NCI-H82 (cell line): ENCODE measurements at places on chromosomes 5 and 9.
A peak's percentile ranks its signal among the peaks of the same experiment; 100 is the strongest.

DNA sequence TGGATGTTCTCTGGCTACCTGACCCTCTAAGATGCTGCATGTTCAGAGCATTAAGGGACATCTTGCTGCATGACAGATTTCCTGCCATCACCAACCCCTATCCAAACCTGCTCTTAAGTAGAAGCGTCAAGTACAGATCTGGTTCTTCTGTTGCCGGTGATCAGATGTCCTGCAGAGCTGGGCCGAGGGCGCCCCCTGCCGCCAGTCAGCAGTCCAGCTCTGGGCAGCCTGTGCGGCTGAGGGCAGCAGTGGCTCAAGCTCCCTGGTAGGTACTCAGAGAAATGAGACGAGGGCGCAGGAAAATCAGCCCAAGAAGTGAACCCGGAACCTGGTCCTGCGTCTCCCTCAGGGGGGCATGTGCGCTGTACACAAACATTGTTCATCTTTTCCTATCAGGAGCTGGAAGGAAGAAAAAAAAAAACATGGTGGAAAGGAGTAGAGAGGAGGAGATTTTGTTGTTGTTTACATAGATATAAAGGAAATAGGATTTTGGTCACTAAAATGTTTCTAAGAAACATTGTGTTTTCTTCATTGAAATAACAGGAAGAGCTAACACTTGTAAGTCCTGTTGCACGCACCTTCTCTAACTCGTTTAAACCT, 95.8 kb downstream of the CFAP90 start:
- DNase-seq: peak; percentile 79

DNA sequence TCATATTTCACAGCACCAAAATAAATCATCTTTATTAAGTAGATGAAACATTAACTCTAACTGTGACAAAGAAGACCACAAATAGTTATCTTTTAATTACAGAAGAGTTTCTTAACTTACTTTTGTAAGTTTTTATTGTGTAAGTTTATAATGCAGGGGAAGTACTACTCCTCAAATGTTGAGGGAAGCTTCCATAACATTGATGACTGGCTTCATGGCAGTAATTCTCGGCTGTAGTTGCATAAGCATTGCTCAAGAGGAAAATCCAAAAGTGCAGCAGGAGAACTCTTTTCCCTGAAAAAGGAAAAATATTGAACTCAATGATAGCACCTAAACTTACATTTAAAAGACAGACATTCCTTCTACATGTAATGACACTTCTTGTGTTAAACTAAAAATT, 4.6 kb downstream of the TSLP start:
- DNase-seq: no peak

GRCh38 chr9:13430368-13431221, 151.1 kb upstream of the MPDZ start:
- DNase-seq: peak; percentile 4

DNA sequence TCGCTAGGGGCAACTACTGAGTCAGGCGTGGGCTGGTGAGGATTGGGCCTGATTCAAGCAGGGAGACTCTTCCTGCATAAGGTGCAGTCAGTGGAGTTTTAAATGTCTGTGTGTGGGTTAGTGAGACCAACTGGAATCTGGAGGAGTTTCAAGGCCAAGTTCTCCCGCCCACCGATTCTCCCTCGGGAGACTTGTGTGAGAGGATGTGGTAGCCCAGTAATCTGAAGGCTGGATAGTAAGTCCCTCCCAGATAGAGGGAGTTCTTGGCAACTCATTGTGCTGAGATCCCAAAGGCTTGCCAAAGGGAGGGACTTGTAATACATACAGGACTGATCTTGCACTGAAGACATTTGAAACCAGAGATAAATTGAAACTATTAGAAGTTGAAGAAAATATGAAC, 51.8 kb downstream of the WDR36 start:
- peak; percentile 2 for DNase-seq

GRCh38 chr5:108818613-108819272, 71.0 kb downstream of the FER start:
- DNase-seq: no peak

GRCh38 chr9:84850830-84851392, 181.4 kb downstream of the NTRK2 start:
- no peak for DNase-seq

DNA sequence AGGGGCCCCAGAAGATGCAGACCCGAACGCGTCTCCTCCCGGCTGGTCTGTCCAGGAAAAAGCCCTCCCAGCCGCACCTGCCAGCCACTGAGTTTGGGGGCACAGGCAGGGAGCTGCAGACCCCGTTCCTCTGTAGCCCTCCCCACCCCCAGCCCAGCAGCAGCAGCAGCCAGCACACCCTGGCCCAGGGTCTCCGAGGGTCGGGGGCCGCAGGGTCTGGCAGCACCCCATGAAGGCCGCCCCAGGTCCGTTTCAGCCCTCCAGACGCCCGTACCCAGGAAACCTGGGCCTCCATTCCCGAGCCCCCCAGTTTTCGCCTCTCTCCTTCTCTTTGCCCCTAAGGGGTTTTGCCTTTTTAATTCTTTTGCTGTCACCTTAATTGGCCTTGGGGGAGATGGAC, 19.7 kb downstream of the EXD3 start:
- no peak for DNase-seq

- no peak for DNase-seq
Measured at GRCh38 chr9:133684121-133684935, 48.2 kb downstream of the DBH start.

GRCh38 chr5:33850100-33850594, 41.6 kb downstream of the ADAMTS12 start:
- DNase-seq: no peak

DNA sequence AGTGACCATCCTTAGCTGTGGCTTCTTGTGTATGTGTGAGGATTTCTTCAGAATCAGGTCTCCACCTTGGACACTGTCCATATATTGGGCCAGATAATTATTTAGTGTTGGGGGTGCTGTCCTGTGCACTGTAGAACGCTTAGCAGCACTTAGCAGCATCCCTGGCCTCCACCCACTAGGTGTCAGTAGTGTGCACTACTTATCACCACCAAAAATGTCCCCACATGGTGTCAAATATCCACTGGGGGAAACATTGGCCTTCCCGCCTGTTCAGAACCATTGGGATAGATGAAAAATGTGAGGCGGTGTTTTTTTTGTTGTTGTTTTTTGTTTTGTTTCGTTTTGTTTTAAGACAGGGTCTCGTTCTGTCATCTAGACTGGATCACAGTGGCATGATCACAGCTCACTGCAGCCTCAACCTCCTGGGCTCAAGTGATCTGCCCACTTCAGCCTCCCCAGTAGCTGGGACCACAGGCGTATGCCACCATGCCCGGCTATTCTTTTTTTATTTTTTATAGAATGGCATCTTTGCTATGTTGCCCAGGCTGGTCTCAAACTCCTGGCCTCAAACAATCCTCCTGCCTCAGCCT, 67.7 kb downstream of the TENT4A start:
- peak; percentile 51 for DNase-seq

- no peak for DNase-seq
Measured at GRCh38 chr9:124879226-124879625, 17.3 kb downstream of the ARPC5L start.

- no peak for DNase-seq
Measured at GRCh38 chr9:69307446-69308205, 17.4 kb upstream of the ENTREP1 start.

DNA sequence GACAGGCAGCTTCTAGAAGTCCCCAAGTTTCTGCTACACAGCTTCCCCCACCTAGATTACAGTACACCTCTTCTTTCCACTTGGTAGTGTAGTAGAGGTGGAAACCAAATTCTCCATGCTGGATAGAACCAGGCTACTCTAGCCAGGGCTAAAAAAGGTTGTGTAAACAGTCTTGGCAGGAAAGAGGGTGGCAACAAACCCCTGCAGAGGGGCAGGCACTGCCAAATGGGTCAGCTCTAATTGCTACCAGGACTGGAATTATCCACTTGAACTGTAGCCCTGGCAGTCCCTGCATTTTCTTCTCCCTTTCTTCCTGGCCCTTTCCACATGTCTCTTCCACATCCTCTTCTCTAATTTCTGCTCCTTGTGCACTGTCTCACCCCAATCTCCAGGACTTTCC, 24.8 kb downstream of the RANBP3L start:
- no peak for DNase-seq

GRCh38 chr5:62259699-62260250, 46.2 kb upstream of the KIF2A start:
- no peak for DNase-seq

- no peak for DNase-seq
Measured at GRCh38 chr5:170251462-170251861, 18.7 kb downstream of the C5orf58 start.

GRCh38 chr5:179272326-179273072, 72.8 kb downstream of the ADAMTS2 start:
- DNase-seq: no peak

DNA sequence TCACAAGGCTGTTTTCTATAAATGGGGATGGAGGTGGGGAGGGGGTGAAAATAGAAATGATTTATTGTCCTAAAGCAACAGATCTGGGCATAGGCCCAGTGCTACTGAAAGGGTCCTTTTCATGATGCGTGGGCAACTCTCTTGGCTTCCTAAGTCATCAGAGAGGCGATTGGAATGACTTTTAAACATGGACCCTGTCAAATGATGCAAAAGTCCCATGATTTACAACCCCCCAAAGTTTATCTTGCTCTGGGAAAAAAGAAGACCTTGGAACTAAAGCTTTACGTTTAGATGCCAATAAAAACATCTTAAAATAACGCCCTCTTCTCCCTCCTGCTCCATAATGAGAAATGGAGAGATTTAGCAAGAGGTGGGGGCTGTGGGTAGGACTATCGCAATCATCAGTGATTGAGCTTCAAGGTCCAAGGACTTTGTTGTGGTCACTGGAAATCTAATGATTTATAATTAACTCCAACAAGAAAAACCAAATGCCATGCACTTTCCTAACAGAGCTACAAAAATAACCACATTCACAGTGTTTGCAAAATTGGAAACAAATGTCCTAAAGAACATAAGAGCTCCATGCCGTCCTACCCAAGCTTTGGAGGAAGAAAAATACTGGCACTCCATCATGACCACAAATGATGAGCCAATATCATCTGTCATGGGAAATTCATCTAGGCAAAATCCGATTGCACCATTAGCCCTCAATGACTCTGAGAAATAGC, 167.5 kb upstream of the CLINT1 start:
- no peak for DNase-seq

DNA sequence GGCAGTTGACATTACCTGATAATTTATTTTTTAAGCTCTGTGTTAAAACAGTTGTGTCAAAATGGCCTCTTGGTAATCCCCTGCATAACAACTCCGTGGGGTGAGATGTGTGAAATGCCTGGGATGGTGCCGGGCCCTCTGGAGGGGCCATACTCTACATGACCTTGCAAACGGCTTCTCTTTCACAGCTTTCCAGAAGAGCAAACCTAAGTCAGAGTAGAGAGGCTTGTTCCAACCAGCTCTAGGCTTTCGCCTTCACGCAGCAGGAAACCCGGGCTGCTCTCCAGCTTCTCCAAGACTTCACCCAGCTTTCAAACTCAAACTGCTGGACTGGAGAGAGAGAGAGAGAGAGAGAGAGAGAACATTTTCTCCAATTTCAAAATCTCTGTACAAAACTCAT, 120.1 kb downstream of the SNX18 start:
- DNase-seq: no peak

DNA sequence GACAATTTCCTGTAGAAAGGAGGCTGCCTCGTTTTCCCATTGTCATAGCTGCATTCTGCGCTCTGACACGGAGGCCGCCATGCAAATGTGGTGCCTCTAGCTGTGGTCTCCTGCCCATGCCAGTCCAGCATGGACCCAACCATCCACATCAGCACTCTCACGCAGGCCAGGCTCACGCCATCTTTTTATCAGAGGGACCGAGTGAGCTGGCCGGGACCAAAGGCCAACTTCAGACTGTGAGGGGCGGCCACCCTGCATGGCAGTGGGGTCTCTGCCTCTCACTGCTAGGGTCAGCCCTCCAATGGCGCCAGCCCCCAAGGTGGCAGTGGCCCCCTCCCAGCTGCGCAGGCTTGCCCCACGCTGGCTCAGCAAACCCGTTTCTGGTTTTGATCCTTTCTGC, 131.9 kb upstream of the LMX1B start:
- DNase-seq: no peak

DNA sequence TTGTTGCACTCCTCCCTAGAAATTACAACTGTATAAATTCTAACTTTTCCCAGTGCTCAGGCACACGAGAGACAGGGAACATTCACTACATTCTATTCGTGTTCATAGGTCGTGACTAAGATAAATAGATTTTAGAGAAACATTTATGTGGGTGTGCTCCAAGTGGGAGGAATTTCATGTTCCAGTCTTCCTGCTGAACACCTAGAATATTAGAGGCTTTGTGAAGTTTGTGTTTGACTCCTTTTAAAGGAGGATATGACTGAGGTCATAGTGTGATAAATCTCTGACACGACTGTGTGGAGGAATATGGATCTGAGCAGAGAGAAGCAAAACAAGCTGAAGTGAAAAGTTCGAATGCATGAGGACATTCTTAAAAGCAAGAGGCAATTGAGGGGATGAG, 355.3 kb downstream of the ZSWIM6 start:
- DNase-seq: no peak

DNA sequence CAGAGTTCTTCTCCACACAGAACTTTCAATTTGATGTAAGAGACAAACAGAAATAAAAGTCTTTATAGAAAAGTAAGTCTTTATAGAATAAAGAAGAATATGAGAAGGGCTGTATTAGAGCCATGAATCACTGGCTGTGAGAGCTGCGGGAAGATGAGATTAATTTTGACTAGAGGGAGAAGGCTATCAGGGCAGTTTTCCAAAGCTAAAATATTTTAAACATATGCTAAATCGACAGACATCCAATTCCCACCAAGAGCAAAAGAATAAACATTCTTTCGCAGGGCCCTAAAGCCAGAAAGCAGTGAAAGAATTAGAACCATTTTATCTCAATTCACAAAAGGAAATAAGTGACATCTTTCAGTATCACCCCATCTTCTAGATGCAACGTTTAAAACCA, 208.3 kb upstream of the MAP3K1 start:
- no peak for DNase-seq

- no peak for DNase-seq
Measured at GRCh38 chr9:69122549-69123141, 51.4 kb upstream of the TJP2 start.

DNA sequence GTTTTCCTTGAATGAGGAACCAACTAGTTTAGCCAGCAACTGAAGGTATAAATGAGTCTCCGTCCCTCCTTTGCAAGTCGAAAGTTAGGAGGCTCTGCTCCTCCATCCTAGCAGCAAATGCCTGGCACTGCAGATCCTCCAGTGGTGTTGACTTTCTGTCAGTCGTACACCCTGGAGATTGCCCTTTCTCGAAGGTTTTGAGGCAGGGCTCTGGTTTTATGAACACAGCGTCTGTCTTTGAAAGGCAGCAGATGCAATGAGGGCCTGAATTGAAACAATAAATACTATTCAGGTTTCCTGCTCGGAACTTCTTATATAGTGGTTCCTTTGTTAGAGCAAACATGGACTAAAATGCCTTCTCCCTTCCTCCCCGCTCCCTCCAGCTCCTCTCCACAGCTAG, 284.0 kb downstream of the TMEM38B start:
- no peak for DNase-seq

- no peak for DNase-seq
Measured at GRCh38 chr5:132136906-132137305, 63.3 kb downstream of the CSF2 start.
